Activated B cell treated with CpG ODN at 0.5 μM for 24 hours (primary cell): ENCODE measurements at places on chromosomes 11 and 22. TPM values are rescaled to one million over a fixed set of nuclear protein-coding genes. Genes with fewer than 3 reads are reported as not detected.

GRCh38 chr11:120710354-120711131 is 199.0 kb downstream of the GRIK4 start:
- no peak for DNase-seq

GRCh38 chr11:101914738-101915426 is at the start of gene CEP126:
Gene CEP126, plus strand, starts transcription at chr11:101915010. Its CDS starts 275 bp downstream, at chr11:101915285.
- DNase-seq, result peak; percentile 98

DNA sequence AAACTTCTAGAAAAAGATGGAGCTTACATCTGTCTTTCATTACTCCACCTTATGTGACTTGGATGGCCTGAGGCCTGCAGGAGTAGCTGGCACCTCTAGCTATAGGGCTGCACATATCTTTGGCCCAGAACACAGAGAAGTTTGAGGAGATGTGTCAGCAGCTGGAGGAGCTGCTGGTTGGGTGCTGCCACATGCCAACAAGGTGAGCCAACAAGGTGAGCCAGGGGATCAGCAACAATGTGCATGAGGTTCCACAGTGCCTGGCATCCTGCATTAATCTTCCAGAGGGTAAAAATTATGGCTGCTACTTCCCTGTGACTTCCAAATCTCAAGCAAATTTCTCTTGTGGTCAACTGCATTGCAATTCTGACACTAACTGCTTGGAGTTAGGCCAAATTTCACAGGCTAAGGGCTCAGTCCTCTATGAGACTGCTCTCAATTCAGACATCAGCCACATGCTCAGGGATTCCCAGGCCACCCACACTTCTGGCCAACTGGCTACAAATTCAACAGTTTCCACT is 16.0 kb downstream of the RBM7 start:
- DNase-seq, result no peak

GRCh38 chr22:39290724-39291161 is 28.7 kb downstream of the RPL3 start:
- no peak for DNase-seq

GRCh38 chr11:35064114-35064800 is 74.7 kb upstream of the CD44 start:
- no peak for DNase-seq

GRCh38 chr22:30864441-30865420 is 103.8 kb downstream of the MORC2 start:
- peak; percentile 7 for DNase-seq

- no peak for DNase-seq
Observed at GRCh38 chr11:12420706-12421105, 43.3 kb downstream of the PARVA start.

- DNase-seq, result no peak
Observed at GRCh38 chr22:19180234-19180633, 1.7 kb upstream of the SLC25A1 start.

DNA sequence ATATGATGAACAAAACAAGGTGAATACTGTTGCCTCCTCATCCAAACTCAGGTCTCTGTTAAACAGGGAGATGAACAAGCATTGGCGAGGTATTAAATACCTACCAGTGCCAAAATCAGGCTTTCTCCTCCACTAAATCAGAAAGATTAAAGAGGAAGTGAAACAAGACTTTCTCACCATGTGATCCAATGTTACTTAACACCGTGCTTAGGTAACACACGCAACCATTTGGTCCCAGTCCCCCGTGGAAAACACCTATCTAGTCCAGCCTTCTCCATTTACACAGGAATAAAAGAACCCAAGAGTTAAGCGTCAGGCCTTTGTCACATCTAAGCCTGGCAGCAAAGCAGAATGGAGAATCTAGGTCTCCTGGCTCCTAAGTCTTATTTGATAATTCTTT is 34.5 kb downstream of the TENM4 start:
- no peak for DNase-seq

DNA sequence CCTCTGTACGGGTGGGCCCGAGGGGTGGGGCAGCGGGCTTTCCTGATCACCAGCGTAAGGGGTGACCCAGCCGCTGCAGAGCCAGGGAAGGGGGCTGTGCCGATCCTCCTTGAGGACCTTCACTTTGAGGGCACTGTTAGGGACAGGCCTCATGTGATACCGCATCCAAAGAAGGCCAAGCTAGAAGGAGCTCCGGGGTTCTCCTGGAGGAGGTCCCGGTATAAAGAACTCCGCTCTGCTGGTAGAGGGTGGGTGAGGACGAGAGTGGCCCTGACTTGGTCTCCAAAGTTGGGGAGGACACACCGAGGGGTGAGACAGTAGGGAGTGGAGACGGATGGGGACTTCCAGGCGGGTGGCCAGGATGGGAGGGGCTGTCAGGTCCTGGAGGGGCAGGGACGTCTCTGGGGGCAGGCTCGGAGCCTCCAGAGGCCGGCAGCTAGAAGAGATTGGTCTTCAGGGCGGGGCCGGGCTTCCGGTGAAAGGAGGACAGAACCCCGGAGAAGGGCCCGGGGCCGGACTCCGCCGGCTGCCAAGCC is 4.6 kb downstream of the PHOX2A start:
- DNase-seq, result no peak

- no peak for DNase-seq
Observed at GRCh38 chr11:70713086-70713835, 314.9 kb downstream of the CTTN start.

GRCh38 chr22:35735542-35735941 is 17.9 kb downstream of the APOL5 start:
- no peak for DNase-seq

GRCh38 chr11:64268025-64268892 is 16.2 kb downstream of the BAD start:
- no peak for DNase-seq

- no peak for DNase-seq
Observed at GRCh38 chr11:113967361-113967760, 7.5 kb upstream of the HTR3A start.

GRCh38 chr11:35173011-35173511 is 34.1 kb downstream of the CD44 start:
- no peak for DNase-seq

DNA sequence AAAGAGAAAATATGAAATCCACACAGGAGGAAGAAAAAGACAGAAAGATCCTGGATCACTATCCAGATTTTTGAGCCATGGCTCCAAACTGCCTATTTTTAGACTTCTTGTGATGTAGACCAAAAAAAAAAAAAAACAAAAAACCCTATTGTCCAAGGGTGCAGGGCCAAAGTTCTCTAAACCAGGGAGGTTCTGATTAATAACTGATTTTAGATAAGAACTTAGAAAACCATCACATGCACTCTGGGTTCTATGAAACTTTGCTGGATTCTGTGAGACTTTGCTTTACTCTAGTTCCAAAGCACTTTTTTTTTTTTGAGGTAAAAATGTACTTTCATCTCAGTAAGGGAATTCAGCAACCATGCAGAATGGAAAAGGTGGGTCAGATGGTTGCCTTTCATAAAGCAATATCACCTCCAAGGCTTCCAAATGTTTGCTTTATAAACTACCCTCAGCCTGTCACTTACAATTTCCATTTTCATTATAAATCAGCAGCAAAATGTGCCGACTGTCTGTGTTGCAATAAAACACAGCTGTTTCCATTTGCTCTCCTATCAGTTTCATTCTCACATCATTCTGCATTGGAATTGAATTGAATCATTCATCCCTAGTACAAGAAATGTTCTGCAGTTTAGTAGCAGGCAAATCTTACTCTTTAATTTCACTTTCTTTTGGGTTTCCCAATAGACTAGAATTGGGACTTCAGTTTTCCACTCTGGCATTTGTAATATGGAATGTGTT is 1584.3 kb upstream of the RAG2 start:
- no peak for DNase-seq

DNA sequence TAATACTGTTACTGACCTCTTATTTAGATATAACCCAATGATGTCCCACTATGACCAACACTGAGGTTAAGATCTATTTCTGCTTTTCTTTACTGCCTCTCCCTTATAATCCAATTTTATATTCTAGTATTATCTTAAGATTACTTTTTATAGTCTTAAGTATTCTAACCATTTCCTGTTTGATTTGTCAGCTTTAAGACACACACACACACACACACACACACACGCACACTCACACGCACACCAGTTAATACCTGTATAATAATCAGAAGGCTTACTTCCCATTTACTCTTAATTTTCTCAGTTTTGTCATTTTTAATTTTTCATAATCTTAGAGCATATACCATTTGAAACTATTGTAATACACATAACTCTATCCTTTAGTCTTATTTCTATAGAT is 226.0 kb upstream of the C11orf87 start:
- no peak for DNase-seq

- no peak for DNase-seq
Observed at GRCh38 chr11:118443590-118444218, 7.4 kb downstream of the KMT2A start.

GRCh38 chr11:63243533-63243932 is at the start of gene SLC22A25:
Gene SLC22A25, minus strand, starts transcription at chr11:63243599. Its CDS starts 13,947 bp downstream, at chr11:63229652.
- no peak for DNase-seq

DNA sequence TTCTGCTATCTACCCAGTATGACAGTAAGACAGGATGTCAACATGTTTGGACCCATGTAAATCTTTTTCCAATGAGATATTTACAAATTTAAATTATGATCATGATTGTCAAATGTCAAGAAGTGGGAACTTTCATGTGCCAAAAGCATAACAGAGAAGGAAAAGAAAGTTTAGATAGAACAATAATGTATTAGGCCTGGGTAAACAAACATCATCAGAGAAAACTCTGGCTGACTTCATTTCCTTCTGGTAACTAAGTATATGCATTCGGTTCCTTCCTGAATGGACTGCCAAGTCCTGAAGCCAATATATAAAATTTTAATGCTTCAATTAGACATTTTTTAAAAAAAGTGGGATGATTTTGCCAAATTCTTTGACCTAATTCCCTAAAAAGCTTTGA is 16.5 kb downstream of the RNF141 start:
- DNase-seq, result no peak

DNA sequence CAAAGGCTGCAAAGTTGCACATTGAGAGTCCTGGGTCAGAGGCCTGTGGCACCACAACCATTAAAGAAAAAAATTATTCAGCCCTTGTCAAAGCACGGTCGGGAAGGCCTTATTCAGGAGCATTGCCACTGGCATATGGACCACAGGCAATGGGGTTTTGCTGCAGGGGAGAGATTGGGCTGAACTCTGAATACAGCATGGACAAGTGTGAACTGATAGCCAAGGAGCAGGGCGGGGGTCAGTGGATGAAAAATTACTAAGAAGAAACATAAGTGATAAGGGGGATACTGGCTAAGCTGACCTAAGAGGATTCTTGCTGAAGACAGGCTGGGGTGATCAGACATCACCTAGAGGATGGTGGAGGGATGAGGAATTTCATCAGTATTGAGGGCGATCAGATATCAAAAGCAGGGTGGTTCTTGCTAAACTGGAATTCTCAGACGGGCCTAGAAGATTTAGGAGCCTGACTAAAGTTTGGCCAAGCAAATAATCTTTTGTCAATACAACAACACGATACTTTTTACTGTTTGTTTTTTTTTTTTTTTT is 3.3 kb upstream of the DGCR8 start:
- no peak for DNase-seq

DNA sequence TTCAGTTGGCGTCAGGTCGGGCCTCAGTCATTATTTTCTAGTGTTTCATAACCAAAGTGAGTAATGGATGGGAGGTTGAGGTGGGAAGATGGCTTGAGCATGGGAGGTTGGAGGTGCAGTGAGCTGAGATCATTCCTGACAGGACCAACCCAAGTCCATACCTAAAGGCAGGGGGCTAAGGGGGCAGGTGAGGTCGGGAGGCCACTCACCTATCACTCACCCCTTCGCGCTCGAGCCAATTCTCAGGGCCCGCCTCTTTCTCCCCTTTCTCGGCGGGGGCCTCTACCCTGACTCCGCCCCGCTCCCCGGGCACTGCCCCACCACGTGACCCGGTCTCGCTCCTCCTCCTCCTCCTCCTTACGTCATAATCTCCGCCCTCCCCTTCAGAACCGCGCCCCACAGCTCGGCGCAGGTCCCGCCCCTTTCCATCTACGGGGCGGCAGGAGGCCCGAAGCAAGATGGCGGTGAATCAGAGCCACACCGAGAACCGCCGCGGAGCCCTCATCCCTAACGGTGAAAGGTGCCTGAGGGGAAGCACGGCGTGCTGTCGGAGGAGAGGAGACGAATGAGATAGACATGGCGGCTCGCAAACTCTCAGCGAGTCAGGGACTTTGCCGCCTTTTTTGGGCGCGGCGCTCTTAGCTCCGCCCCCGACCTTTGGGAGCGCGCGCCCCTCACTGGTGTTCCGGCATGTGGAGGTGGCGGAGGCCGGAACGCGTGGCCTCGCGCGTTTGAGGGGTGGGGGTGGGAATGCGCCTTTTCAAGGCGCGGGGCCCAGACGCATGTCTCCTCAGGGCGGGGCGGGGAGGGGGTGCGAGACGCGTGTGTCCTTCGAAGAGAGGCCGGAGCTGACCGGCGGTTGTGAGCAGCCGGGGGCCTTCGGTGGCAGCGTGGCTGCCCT is at the start of gene WBP2NL:
TSS of gene WBP2NL (plus strand) at position 428 of the 901 bp plus-strand sequence. CDS start at position 459, 31 bp downstream.
- peak; percentile 83 for DNase-seq

DNA sequence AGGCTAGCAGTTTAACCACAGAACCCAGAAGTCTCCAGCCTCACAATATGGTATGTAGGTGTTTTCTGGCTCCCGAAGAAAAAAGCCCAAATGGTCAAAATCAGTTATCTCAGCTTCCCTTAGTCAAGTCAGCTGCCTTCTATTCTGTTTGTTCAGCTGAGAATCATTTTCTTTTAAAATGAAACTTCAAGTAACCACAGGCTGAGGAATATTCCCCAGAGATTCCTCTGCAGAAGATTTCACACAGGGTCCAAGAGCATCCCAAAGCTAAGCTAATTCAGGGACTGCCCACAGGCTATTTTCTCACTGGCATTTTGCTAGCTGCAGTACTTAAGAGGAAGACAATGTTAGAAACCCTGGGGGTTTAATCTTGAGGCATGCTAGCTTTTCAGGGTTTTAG is 977.0 kb upstream of the CHORDC1 start:
- no peak for DNase-seq

SGSM1 gene
- total RNA-seq, result 0.05 and 0.09 TPM in 2 replicates

APOBEC3F gene
- 75.6 and 82.4 TPM in 2 replicates for total RNA-seq

APOA5 gene
- not detected in 2 replicates for total RNA-seq

TNKS1BP1 gene
- 13.9 and 14.3 TPM in 2 replicates for total RNA-seq

CHRM4 gene
- 0.35 and 0.42 TPM in 2 replicates for total RNA-seq

SNX32 gene
- 0.37 and 1.0 TPM in 2 replicates for total RNA-seq

FXYD2 gene
- 40.4 and 44.6 TPM in 2 replicates for total RNA-seq

FAT3 gene
- total RNA-seq, result not detected in 2 replicates

SAA4 gene
- total RNA-seq, result not detected in 2 replicates

PYGM gene
- 3.2 and 4.8 TPM in 2 replicates for total RNA-seq

CYTH4 gene
- total RNA-seq, result 37.2 and 40.3 TPM in 2 replicates

PLEKHA7 gene
- total RNA-seq, result 4.9 and 6.8 TPM in 2 replicates

ADM2 gene
- 5.1 and 5.2 TPM in 2 replicates for total RNA-seq

KLHDC7B gene
- total RNA-seq, result 4.9 and 5.2 TPM in 2 replicates

CTTN gene
- total RNA-seq, result 1.1 TPM in 2 replicates

ABCG4 gene
- not detected in 2 replicates for total RNA-seq

NCF4 gene
- 120 and 121 TPM in 2 replicates for total RNA-seq
